Retina (tissue), 1 donor: ENCODE measurements at places on chromosomes 7 and 10.
A peak's percentile ranks its signal among the peaks of the same experiment; 100 is the strongest.

DNA sequence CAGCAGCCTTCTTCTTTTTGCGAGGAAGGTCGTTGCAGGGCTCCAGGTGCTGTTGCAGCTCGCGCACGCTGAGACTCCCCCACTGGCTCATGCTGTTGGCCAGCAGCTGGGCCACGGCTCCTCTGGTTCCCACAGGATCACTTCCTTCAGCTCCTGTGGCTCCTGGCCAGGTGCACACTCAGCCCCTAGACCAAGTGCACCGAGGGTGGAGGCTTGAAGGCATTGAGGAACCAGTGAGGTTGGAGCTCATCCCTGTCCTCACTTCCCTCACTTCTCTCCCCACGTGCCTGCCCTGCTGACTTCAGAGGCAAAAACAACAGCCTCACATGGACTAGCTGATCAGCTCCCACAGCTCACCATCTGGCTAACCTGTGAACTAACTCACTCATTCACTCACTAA is 46.2 kb upstream of the ADRB1 start:
- DNase-seq = peak; percentile 10

DNA sequence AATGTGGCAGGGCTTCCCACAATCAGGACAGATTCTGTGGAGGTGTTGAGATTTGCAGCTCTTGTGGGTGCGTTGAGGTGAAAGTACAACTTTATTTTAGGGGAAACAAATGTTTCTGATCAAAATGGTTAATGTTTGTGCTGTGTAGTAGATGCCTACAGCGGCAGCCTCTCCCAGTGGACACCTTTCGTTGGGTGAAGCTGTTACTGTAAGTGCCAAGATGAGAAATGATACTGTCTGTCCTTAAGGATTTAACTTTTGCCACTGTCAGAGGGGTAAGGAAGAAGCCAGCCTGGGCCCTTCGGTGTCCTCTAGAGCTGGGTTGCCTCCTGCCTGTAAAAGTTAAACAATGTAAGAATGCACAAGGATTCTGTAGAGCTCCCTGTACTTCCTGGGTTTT is 27.9 kb downstream of the DOCK1 start:
- no peak for DNase-seq

DNA sequence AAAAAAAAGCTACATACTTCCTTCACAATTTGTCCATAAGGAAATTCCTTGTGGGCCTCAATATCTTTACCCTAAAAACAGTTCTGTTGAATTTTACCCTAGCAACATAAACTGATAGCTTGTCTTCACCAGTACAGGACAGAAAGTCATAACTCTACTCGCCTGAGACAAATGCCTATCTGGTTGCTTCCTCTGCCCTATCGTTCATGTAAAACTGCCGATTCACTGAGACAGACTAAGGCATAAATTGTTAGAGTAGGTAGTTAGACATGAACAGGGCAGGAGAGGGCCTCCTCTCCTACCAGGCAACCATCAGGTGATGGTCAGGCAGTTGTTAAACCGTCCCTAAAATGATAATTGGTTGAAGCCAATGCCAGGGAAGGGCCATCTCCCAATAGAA is 25.0 kb downstream of the IFIT3 start:
- DNase-seq = no peak

- no peak for DNase-seq
Measured at GRCh38 chr10:132096223-132096622, 30.5 kb downstream of the JAKMIP3 start.

DNA sequence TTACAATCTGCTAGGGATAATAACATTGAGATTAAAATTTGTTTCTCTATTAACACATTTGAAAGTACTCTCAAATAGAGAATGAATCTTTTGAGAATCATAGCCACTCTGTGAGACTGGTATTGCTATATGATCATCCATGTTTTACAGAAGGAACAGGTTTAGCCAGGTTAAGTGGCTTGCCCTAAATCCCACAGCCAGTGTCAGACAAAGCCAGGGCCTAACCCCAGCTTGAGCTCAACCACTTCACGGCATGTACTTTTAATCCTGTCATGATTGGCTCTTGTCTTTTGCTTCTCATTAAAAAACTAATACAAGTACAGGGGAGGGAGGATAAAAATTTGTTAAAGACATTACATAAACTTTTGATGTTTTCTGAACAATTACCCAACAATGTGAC is 3.8 kb upstream of the ZNRF2 start:
- no peak for DNase-seq

- no peak for DNase-seq
Measured at GRCh38 chr7:106017657-106018056, 54.6 kb downstream of the CDHR3 start.

DNA sequence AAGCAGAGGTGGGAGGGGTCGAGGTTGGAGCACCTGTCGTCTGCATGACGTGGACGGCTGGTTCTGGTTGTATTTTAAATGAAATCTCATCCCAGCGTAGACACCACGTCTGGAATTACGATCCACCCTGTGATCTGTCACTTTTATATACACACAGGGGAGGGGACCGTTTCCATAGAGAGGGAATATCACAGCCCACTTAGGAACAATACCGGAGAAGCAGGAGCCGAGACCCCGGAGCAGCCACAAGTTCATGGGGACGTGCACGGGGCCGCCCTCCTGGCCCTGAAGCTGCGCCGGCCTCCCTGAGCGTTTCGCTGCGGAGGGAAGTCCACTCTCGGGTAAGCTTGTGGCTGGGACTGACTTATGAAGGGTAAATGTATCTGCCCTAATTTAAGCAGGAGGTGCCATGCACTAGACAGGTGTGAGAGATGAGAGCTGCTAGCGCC is at the start of gene UCN3:
Gene UCN3 (plus strand): TSS at position 77 of the 449 bp plus-strand sequence. CDS start 8,755 bp downstream, outside the sequence.
- no peak for DNase-seq

- no peak for DNase-seq
Measured at GRCh38 chr10:77106676-77107075, 530.9 kb downstream of the KCNMA1 start.

DNA sequence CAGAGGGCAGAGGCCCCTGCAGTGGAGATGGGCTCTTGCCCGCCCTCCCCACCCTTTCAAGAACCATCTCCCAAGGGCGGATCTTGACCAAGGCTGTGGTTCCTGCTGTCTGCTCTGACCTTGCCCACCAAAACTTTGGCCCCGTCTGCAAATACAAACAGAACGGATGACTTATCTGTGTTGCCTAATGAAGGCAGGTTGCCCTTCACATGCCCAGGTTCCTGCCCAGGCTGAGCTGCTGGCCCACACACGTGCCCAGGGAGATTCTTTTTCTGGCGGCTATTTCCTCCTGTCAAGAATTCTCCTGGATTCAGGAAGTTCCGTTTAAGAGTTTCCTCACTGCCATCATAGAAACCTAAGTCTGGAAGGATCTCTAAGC is 78.3 kb downstream of the PROSER2 start:
- no peak for DNase-seq

DNA sequence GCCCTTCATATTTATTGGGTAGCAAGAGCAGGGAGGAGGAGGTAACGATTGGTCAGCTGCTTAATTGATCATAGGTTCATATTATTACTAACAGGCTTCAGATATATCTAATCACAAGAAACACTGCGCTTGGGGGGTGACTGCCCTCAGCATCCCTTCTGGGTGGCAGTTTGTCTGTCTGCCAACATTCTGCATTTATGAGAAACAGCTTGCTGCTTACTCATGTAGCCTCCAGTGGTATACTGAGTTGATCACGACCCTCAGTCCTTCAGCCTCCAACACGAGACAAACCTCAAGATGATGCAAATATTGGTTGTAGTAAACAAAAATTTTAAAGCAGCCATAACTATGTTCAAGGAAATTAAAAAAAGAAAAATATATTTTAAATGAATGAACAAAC is 657.8 kb upstream of the PHF14 start:
- DNase-seq = no peak

DNA sequence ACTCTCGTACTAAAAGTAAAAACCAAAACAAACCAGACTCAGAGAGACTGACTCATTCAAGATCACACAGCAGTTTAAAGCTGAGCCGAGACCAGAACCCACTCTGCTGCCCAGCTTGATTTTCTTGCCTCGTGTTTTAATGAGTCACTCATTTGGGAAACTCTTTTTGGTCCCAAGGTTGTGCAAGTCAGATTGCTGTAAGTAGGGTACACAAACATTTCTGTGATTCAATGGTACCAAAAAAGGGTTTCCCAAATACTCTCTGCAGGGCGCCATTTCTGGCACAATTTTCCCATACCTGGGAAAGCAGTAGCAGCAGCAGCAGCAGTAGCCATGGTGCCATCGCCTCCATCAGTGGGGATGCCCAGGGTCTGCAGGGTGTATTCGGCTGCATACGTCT is 69.9 kb downstream of the ASAH2B start:
- no peak for DNase-seq
